Urinary bladder (tissue), 4 donors: ENCODE measurements at places on chromosomes 5 and 9.

DNA sequence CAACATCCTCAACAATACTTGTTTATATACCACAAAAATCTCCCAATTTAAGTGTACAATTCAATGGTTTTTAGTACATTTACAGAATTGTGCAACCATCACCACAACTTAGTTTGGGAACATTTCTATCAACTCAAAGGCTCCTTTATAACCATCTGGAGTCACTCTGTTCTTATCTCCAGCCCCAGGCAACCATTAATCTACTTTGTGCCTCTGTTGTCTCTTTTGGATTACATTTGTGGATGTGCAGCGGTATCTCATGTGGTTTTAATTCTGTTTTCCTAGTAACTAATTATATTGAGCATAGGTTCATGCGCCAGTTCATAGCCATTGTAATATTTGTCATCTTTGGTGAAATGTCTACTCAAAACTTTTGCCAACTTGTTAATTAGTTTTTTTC is 14.4 kb downstream of the ADAMTS19 start:
- no peak for DNase-seq

DNA sequence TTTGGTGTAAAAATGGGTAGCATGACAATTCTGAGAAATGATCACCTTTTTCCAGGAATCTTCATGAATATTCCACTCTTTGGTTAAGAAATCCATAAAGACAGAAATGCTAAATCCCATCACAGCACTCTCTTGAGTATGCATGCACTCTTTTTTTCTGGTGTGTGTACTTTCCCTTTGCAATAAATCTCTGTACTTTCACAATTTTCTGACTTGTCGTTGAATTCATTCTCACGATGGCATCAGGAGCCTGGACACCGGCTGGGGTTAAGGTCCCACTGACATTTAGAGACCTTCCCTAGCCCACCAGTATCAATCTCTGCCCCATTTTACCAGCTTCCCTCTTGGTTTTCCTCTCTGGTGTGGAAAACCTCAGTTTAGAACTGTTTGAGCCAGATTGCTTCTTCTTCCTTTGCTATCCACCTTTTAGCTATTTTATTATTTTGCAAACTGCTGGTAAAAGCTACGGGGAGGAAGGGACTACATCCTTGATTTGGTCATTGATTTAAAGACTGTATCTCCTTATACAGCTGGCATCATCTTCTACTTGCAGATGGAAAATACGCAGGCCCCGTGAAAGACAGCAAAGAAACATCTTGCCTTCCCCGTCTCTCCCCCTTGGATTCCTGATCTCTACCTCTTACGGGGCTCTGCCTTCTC is 59.9 kb upstream of the ZFR start:
- no peak for DNase-seq

GRCh38 chr5:170152767-170153166 is 47.1 kb downstream of the FOXI1 start:
- DNase-seq = no peak

- DNase-seq = no peak
Observed at GRCh38 chr5:82147860-82148573, 130.1 kb downstream of the RPS23 start.

DNA sequence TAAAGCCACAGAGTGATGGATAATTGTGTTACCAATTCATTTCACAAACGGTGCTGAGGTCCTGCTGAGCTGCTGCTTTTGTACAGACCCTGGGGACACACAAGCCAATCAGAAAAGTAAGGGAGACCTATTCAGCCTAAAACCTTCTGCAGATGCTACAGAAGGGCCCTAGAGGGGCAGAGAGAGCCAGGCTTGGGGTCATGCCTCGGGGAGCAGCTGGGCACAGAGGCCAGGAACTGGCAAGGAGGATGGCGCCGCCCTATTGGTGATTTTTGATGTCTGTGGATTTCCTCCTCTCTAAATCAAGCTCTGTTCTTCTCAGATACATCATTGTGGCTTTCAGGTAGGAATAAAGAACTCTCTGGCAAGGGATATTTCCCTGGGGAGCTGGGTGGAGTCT is 181.9 kb downstream of the ZNF462 start:
- no peak for DNase-seq

DNA sequence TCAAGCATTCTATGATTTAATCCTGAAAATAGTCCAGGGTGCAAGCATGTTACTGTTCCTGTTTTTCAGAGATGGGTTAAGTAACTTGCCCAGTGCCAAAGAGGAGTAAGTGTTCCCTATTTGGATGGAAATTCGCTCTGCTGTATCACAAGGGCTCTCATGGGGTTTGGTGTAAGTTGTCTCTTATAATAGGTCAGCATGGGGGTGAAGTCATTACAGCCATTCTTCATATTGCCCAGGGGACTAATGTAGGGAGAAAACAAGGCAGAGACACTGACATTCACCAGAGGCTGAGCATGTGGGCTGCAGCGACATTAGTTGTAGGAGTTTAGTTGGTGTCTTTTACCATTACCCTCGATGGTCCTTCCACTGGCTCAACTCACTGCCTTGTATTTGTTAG is 142.1 kb upstream of the GLRA1 start:
- no peak for DNase-seq

DNA sequence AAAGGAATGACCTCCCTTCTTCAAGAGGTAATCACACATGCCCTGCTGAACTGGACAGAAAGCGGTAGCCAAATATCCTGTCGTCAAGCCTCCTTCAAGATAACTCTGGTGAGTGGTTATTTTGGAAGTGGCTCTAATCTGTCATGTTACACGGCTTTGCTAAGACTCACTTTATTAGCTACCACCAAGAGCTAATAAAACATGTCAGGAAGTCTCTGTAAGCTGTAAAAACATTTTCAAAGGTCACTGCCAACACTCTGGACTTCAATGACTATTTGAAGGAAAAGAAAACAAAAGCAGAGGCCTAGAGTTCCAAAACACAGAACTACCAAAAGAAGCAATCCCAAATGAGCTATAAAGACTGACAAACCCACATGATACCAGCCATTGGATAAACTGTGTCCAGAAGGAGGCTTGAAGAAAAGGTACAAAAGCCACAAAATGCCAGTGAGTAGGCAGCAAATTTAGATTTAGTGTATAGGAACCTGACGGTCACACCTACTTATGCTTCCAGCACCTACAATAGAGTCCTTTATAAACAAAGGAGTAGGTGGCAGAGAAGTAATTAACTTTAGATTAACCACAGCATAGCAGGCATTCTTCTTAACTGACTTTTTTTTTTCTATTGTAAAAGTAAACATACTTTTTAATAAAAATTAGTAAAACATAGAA is 97.3 kb upstream of the EQTN start:
- DNase-seq = no peak

DNA sequence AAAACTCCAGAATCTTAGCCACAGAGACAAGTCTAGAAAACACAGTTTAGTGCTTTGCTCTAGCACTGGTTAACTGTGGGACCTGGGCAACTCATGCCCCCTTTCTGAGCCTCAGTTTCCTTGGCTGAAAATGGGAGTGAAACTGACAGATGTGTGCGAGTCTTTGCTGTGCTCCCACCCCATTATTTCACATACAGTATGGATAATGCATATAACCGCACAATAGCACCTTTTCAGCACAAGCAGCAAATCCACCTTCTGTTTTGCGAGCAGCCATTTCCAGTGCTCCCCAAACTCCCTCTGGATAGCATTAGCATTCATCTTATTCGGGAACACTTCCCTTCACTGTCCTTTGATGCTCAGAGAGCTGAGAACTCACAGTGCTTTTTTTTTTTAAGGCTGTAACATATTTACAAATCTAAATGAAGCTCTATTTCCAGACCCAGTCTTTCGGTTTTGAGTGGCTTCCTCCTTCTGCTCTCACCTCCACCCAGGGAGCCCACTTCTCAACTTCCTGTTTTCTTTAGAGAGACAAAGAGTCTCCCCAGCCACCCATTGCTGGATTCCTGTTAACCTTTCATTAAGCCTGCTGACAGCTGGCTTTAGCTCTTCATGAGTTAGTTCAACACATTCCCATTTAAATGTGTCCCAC is 49.2 kb downstream of the TIMD4 start:
- DNase-seq = no peak

- no peak for DNase-seq
Observed at GRCh38 chr5:113118765-113119164, 142.2 kb downstream of the DCP2 start.

DNA sequence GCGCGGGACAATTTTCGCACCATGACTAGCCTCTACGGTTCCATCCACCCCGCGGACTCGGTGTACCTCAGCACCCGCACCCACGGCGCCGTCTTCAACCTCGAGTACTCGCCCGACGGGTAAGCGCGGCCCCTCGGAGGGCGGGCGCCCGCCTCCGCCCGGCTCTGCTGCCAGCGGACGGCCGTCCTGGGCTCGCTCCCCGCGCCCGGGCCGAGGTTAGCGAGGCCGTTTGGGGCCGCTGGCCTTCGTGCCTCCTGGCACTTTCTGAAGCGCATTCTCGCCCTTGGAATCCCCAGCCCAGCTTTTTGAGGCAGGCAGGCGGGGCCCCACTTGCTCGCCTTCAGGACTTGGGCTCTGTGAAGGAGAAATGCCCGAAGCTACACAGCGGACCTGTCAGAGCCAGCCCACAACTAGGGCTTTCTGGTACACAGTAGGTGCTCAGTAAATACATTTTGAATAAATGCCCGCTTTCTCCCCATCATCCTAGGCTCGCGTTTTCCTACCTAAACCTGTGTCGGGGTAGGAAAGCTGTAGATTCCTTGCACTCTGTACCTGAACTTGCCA is 772 bp downstream of the DCAF10 start:
- no peak for DNase-seq

DNA sequence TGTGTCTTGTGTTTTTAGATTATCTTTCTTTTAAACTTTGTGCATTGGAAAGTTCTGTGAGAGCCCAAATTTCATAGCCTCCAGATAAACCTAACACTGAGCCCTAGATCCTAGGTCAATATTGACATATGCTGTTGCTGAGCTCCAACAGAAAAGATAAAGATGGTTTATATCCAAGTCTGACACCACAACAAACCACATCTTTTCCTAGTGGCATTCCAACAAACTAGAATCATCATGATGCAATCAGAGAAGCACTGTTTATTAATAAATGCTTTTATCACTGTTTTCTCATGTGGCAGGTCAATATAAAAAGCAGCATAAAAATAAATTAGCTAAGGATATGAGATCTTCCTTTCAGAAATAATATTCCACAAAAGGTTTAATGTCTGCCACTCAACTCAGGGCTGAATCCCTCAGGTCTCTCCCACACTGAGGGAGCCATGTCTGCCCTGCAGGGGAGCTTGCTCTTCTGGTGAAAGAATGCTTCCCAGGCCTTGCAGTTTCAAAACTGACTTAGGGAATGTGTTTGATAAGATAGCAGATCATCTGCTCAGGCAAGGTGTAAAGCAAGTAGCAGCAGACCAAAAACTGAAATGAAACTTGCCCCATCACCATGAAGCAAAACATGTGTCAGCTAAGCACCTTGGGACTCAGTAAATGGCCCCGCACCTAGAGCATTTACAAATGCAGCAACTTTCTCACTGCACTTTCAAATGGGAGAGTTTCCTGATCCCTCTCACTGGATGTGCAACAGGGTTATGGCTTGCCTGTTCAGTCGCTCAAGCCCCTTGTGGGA is 493.0 kb downstream of the AGTPBP1 start:
- no peak for DNase-seq

DNA sequence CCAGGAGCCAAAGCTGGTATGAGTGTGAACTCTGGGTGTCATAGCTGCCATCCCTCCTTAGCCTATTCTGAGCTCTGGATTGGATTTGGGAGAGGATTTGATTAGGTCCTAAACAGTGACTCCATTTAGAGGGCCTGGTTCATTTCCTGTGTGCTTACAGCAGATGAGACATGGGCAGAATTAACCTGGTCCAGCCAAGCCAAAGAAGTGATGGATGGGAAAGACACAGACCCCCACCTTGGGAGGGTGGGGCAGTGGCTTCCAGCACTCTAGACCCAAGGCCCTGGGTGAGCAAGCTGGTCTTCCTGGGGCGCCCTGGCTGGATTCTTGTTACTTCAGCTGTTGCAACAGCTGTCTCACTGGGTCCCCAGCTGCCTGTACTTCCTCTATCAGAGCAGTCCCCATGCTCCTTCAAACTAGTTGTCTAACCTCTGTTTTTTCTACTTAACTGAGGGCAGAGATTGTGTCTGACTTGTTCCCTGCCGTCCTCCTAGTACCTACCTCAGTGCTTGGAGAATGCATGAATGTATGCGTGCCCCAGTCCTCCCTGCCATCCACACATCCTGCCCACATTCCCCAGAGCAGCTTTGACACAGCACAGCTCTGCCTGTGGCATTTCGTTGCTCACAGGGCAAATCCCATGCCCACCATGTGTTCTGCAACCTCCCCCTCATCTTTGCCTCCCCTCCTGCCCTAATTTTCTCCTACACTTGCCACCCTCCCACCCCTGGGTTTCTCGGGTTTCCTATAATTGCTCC is 115.9 kb downstream of the RGS3 start:
- DNase-seq = no peak

- no peak for DNase-seq
Observed at GRCh38 chr5:72082048-72082447, 25.2 kb upstream of the MAP1B start.

DNA sequence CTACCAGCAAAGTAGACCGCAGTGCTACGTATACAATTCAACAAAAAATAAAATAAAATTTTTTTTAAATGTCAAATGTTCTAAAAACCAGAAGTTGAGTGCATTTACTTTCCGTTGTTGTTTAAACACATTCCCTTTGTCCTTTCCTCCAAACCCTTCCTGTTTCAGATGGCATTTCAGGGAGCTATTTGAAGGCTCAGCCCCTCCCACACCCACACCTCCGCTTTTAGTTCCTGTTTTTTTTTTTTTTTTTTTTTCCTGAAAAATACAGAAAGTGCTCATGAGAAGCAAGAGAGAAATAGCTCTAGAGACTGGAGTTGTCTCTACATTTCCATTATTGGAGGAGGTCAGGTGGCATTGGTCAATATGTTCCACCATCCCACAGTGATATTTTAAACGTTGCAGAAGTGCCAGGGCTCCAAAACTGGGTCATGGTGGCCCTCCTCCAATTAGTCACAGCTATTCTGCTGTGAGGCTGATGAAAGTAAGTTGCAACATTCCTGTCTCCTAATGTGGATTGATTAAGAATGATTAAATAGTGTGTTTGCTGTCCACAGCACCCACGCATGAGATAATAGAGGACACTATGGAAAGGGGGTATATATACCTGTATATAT is 106.9 kb downstream of the GABRG2 start:
- DNase-seq = no peak

- no peak for DNase-seq
Observed at GRCh38 chr9:109733690-109734089, 46.3 kb upstream of the PALM2AKAP2 start.

- DNase-seq = no peak
Observed at GRCh38 chr5:173718469-173718868, 102.0 kb upstream of the BOD1 start.

GRCh38 chr5:168377525-168377924 is 86.1 kb downstream of the WWC1 start:
- no peak for DNase-seq

DNA sequence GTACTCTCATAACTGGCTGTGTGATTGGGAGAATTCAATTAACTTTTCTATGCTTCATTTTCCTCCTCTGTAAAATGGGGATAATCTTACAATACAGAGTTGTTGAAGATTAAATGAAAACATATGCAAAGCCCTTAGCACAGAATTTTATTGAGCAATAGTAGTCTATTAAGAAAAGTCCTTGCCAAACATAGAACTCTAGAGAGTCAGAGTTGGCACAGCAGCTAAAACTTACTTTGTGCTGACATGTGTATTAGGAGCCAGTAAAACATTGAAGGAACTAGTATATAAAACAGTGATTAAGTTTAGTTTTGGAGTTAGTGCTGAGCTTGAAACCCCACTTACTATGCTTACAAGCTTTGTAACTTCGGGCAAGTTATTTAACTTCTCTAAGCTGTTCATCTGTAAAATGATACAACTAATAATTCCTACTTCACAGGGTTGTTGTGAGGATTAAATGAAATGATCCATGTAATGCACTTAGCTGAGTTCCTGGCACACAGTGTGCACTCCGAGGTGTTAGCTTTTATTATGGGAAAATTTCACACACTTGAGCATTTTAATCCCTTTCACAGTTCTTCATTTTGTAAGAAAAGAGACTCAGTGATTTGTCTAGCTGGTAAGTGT is 20.0 kb upstream of the GRIN3A start:
- no peak for DNase-seq
